Stomach (tissue), 19 donors: ENCODE measurements at places on chromosomes 7 and 10. TPM values are rescaled to one million over a fixed set of nuclear protein-coding genes. Genes with fewer than 3 reads are reported as not detected.
A peak's percentile ranks its signal among the peaks of the same experiment; 100 is the strongest.

- DNase-seq: no peak
Measured at GRCh38 chr10:102621443-102622325, 22.6 kb upstream of the TRIM8 start.

- peak; percentile 13 for DNase-seq
Measured at GRCh38 chr7:99949645-99950228, 20.3 kb upstream of the GJC3 start.

- no peak for DNase-seq
Measured at GRCh38 chr7:69685293-69685631, 87.0 kb downstream of the AUTS2 start.

- DNase-seq: no peak
Measured at GRCh38 chr10:49837051-49837478, 74.9 kb upstream of the OGDHL start.

DNA sequence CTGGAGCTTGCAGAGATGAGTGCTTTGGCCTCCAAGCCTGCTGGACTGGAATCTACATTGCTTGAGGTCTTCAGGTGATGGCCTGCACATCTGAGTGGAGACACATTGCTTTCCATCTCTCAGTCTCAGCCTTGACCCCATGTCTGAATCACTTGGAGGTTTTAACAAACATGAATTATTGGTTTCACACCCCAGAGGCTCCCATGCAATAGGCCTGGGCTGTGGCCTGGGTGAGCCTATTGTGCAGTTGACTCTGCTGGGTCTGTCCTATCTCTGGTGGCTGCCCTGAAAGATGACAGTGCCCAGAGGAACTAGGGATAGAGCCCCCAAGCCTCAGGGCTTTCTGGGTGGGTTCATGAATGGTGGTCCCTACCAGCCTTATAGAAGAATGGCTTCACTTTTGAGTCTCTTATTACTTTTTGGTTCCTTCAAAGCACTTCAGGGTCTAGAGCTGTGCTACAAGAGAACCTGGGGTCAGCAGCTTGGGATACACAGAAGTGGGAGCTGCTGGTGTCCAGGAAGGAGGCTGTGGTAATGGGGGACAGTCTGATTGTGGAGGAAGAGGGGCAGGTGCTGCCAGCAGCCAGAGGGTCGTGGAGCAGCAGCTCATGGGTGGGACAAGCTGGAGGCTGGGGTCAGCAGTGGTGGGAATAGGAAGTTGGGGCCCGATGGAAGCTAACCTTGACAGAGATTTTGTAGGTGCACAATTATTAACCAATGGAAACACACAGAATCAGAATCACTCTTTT, 5.5 kb downstream of the RAMP3 start:
- DNase-seq: no peak

PRSS2 gene
- not detected for total RNA-seq

CSTF2T gene
- 55.4 TPM for total RNA-seq

- DNase-seq: peak; percentile 55
Measured at GRCh38 chr7:56033671-56034432, 17.4 kb downstream of the PSPH start.

DNA sequence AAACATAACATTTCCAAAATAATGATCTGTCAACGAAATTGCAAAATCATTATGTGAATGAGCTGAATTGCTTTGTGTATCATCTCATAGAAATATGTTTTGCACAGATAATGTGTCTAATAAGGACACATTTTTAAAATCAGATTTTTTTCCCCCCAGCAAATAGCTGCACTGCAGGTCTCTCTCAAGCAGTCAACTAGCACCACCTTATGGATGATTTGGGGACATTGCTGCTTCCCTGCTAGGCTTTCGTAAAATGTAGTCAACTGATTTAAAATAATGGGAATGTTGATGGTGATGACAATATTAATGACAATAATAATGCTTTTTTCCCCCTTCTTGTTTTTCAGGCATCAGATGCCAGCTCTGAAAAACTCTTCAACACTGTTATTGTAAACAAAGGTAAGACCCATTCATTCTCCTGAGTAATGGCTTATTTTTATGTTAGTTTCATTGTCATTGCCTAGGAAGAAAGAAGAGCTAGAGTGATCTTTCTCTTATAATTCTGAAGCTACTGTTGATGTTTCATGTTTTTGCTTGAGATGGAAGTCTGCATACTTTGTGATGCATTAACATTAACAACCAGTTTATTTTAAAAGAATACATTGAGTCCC, 433.6 kb upstream of the GALNT17 start:
- peak; percentile 88 for DNase-seq

GRCh38 chr10:13184730-13185514, 23.6 kb downstream of the MCM10 start:
- no peak for DNase-seq

DNA sequence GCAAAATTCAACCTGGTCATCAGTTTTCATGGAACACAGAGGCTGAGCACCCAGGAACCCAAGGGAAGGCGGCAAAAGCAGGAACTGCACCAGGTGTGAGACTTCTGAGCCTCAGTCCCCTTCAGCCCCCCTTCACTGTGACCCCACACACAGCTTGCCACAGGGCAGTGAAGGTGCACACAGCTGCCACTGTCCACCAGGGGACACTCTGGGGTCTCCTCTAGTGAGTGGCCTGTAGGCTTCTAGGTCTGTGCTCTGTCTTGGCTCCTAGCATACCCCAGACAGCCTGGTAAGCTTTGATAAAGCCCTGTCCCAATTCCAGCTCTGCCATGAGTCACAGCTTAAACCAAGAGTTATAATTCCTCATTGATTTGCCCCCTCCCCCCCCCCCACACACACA, 12.1 kb downstream of the KCNH2 start:
- DNase-seq: no peak

CYP3A7 gene
- not detected for total RNA-seq

- DNase-seq: no peak
Measured at GRCh38 chr10:96565774-96566173, 21.0 kb downstream of the TM9SF3 start.

GRCh38 chr10:30898964-30899363, 132.7 kb downstream of the ZNF438 start:
- DNase-seq: no peak

ITPRID1 gene
- 0.29 TPM for total RNA-seq

- DNase-seq: no peak
Measured at GRCh38 chr7:65441010-65441409, 67.4 kb downstream of the ZNF92 start.

DNA sequence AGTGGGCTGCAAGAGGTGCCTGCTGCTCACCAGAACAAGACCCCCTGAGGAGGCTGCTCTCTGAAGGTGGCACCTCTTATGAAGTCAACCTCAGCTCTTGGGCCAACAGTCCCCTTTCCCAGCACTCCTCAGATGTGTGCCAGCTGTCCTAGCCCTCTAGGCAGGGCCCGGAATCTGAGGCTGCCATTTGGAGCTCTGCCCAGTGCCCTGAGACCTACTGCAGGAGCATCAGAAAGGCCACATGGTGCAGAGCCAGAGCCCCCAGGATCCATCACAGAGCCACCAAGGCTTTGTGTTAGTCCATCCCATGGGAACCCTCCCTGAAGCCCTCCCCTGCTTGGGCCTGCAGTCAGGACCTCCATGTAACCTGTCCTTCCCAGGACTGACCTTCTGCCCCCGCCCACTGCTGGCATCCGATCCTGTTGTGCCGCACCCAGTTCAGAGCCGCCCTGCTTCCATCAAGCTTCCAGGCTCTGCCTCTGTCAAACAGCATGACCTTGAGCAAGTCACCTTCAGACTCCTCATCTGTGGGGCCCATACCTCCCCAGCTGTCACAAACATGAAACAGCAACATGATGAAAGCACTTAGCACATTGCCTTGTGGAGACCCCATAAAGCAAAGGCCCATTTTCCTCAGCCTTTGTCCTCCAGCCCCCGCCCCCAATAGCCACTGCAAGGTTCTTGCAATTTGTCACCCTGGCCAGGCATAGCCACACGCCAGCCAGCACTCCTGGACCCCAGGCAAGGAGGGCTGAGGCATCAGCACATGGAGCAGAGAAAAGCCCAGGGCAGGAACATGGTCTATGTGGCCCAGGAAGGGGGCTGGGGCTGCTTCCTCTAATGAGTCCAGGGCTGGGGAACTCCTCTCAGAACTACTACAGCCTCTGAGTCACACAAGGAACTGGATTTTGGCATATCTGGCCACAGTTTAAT, 51.7 kb downstream of the GRID1 start:
- DNase-seq: no peak

DNA sequence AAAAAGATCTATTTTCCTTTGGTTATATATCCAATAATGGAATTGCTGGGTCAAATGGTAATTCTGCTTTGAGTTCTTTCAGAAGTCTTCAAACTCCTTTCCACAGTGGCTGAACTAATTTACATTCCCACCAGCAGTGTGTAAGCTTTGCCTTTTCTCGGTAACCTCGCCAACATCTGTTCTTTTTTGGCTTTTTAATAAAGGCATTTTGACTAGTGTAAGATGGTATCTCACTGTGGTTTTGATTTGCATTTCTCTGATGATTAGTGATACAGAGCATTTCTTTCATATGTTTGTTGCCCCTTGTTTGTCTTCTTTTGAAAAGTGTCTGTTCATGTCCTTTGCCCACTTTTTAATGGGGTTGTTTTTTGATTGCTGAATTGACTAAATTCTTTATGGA, 285.0 kb downstream of the MALRD1 start:
- no peak for DNase-seq

BAG3 gene
- 39.7 TPM for total RNA-seq

DNA sequence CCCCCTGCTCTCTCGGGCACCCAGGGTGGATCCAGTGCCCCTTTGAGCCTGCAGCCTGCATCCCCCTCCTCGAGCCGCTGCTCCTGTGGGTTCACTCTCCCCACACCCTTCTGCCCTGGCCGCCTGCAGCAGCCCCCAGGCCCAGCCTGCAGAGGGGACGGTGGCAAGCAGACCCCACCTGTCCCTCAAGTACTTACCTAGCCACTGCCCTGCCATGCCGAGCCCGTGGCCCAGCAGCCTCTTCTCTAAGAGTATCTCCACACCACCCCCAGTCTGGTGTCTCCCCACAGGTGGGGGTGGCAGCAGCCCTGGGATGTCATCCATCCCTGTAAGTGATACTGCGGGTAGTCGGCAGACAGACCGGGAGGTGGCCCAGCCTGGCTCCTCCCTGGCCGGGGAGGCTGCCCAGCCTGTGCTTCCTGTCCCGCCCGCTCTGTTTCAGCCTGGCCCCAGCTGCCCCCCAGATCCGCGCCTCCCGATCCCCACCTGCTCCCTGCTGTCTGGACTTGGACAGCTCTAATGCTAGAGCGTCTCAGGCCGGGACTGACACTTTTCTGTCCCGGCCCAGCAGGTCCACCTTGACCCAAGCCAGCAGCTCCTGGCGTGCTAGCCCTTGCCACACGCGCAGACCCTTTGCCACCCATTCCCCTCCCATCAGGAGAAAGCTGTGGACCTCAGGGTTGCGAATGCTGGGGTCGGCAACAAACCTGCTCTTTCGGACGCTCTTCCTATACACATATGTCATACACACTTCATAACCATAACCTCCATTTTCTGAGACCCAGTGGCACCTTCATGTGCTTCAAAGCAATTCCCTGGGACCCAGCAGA, 25.0 kb downstream of the YKT6 start:
- DNase-seq: no peak

GRCh38 chr10:63105225-63106110, 27.7 kb upstream of the NRBF2 start:
- DNase-seq: no peak

DNA sequence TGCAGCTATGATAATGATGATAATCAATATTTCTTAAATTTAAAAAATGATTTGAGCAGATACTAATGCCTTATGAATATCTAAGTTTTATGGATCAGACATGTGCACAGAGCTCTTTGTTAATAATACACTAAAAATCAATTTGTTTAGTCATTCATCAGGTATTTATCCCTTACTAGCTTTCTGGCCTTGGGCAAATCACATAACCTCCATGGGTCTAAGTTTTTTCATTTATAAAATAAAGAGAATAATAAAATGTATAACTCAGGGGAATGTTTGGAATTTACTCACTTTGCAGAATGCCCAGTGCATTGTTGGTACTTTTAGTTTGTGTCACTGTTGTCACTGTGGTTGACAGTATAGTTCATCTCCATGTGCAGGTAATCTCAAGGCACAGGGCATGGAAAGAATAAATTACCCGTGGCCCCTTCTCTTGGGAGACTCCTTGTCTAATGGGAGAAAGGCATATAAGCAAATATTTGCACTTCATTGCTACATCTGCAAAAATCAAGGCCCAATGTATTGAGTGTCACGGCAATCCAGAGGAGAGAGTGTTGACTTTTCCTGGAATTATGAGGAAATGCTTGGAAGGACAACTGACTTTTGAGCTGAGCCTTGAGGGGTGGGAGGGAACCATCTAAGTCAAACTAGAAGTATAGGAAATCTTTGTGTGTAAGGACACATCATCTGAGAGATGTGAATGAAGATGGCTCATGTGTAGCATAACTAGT, 64.7 kb upstream of the CTTNBP2 start:
- DNase-seq: no peak

GRCh38 chr7:130153211-130153908, 51.8 kb downstream of the TMEM209 start:
- DNase-seq: no peak

OR2A5 gene
- not detected for total RNA-seq

DNA sequence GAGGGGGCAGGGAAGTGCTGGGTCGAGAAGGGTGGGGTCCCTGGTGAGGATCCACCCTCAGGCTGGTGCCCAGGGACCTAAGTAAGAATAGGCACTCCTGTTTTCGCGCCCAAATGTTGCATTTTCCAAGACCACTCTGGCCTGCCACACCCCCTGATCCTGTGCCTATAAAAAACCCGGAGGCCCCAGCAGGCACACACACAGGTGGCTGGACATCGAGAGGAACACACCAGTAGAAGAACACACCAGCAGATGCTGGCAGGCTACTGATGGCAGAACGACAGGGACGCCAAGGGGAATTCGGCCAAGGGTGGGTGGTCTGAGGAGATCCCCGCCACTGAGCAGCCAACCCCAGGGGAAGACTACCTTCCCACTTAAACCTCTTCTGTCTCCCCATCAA, 633.9 kb upstream of the POT1 start:
- no peak for DNase-seq

DNA sequence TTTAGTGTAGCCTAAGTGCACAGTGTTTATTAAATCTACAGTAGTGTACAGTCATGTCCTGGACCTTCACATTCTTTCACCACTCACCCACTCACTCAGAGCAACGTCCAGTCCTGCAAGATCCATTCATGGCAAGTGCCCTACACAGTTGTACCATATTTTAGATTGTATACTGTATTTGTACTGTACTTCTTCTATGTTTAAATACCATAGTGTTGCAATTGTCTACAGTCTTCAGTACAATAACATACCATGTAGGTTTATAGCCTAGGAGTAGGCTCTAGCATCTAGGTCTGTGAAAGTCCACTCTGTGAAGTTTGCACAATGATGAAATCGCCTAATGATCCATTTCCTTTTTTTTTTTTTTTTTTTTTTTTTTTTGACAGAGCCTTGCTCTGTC, 12.0 kb downstream of the EEPD1 start:
- no peak for DNase-seq

- DNase-seq: peak; percentile 66
Measured at GRCh38 chr7:55572378-55573233, at the start of gene VOPP1. Gene VOPP1 (minus strand): TSS chr7:55572502. CDS start chr7:55572324, 178 bp downstream.

CUZD1 gene
- 0.58 TPM for total RNA-seq
